ENCODE measurements at places on chromosomes 6 and 20.

DNA sequence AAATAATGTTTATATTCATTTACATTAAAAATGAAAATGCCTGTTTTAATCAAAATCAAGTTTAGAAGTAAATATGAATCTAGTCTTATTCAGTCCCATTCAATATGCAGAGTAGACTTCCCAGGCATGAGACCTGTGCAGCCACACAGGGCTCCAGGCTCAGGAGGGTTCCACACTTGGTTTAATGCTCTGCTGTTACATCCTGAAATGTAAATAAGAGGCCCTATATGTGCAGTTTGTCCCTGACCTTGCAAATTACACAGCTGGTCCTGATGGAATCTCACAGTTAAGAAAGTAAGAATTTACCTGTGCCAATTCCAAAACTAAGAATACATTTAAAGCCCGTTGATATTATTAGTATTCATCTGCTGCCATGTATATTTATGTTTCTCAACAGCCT lies 79.4 kb downstream of the ARHGAP18 start:
- DNase-seq = no peak

GRCh38 chr20:57392512-57393271 lies 1.5 kb downstream of the RBM38 start:
- peak; percentile 82 for DNase-seq

DNA sequence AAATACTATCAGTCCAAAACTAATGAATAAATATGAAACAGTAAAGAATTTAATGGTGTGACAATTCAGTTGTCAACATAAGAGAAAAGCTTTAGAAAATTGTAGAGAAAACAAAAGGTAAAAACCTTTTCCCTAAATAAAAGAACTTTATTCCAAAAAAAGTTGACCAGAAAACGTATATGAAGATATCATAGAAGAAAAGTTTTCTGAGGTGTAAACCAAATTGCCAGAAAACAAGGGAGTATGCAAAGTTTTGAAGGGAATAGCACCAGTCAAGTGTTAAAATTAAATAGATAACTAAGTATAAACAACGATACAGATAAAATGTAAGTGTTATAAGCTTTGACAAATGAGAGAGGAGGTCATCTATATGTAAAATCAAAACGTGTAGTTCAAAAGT lies 104.9 kb downstream of the HIVEP1 start:
- DNase-seq = no peak

DNA sequence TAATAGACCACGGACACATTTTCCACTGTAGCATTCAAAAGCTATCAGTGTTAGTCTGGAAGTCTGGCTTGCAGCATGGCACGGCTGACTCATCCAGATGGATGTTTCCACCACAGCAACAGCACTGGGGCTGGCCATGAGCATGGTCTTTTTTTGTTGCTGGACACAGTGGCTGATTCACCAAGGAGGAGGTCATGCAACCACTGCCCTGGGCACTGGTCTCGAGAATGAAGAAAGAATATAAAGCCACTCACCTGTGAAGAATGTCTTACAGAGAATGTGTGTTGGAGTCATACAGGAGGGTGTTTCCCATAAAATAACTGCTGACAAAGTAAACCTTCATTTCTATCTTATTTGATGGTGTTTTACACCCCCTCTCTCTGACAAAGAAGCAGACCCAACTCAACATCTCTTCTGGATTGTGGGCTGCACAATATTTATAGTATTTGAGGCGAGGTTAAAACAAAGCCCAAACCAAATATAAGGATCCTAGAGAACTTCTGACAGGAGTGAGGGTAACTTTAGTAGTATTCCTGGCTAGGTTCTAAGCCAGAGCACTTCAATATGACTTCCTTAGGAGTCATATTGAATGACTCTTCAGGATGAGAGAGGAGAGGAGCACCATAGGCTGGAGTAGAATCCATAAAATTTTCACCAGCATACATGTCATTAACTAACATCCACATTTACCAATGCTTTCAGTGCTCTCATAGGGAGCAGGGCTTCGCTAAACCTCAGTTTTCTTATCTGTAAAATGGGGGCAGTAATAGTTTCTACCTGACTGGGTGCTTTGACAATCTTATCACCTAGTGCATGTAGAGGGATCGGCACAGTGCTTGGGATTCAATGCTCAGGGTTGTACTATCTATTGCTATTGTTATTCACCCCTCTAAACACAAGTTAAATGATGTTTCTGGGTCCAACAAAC lies 121.4 kb downstream of the KIF13A start:
- DNase-seq = no peak

DNA sequence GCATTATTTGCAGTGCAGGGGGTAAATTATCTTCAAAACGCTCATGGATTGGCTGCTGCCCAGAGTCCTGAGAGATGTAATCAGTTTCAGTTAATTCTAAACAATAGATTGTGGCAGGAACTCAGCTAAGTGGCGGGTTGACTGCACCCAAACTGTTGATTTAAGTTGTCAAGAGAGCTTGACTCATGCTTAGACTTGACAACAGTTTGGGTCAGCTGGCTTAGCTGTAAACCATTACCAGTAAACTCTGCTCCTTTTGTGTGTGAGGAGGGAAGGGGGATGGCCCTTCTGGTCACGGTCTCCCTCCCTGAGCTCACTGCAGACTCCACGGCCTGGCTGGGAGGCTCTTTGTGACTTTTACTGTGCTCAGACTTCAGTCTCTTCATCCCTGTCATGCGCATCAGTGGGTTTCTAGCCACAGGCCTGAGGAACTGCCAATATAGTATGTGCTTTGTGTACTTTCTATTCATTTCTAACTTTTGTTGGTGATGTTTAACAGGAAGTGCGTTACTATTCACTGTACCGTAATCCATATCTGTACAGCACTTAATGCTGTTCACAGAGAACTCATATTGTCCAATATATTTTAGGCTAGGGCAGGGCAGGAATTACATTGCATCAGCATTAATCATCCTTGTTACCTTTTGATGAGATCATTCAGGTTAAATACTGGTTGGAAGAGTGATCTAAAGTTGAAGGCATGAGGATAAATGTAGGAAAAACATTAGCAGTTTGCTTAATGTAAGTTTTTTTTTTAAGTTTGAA lies 488.3 kb downstream of the CDKAL1 start:
- no peak for DNase-seq
